ENCODE measurements at places on chromosomes 7 and 10. TPM values are rescaled to one million over a fixed set of nuclear protein-coding genes. Genes with fewer than 3 reads are reported as not detected.
A peak's percentile ranks its signal among the peaks of the same experiment; 100 is the strongest.

DNA sequence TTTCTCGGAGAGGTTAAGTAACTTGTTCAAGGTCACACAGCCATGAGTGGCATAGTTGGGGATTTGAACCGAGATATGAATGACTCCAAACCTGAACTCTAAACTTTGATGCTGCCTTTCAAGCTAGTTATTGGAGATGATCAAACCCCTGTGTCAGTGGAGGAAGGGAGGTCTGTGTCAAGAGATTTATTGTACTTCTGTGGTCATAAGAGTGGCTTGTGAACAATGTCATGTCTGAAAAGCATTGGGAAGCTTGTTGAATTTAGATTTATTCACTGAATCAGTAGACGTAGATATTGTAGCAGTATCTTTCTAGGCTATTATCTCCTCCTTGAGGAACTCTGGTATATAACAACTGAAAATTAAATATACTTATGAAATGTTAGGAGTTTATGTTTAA is 27.3 kb downstream of the SNX10 start:
- H3K4me1 ChIP-seq = no peaks in the 10 kb centered on the region
- no peak overlapping the region for H3K27ac ChIP-seq
- H3K4me3 ChIP-seq = no peak overlapping the region
- DNase-seq = no peak
- H3K36me3 ChIP-seq = peaks cover 4% of the 10 kb centered on the region
- H3K27me3 ChIP-seq = no peaks in the 10 kb centered on the region

GRCh38 chr10:110758898-110759297 is 112.8 kb upstream of the PDCD4 start:
- no peak for DNase-seq
- H3K36me3 ChIP-seq = no peaks in the 10 kb centered on the region
- H3K4me3 ChIP-seq = no peak overlapping the region
- H3K4me1 ChIP-seq = peaks cover 9% of the 10 kb centered on the region
- H3K27me3 ChIP-seq = peaks cover 2% of the 10 kb centered on the region
- no peak overlapping the region for H3K27ac ChIP-seq

PALS2 gene
- 22.9 TPM for total RNA-seq

GRCh38 chr7:51455948-51456347 is 139.3 kb upstream of the COBL start:
- no peak overlapping the region for H3K4me3 ChIP-seq
- no peak overlapping the region for H3K27ac ChIP-seq
- DNase-seq = no peak
- H3K36me3 ChIP-seq = no peaks in the 10 kb centered on the region

GRCh38 chr10:3898821-3899220 is 113.8 kb upstream of the KLF6 start:
- DNase-seq = no peak
- H3K27ac ChIP-seq = no peak overlapping the region
- no peaks in the 10 kb centered on the region for H3K27me3 ChIP-seq
- H3K4me3 ChIP-seq = no peak overlapping the region
- peaks cover 60% of the 10 kb centered on the region for H3K4me1 ChIP-seq

BTAF1 gene
- 49.9 TPM for total RNA-seq

- no peak overlapping the region for H3K27ac ChIP-seq
- no peak for DNase-seq
- H3K4me3 ChIP-seq = no peak overlapping the region
- no peaks in the 10 kb centered on the region for H3K36me3 ChIP-seq
Measured at GRCh38 chr7:42495256-42495655, 258.2 kb upstream of the GLI3 start.

DNA sequence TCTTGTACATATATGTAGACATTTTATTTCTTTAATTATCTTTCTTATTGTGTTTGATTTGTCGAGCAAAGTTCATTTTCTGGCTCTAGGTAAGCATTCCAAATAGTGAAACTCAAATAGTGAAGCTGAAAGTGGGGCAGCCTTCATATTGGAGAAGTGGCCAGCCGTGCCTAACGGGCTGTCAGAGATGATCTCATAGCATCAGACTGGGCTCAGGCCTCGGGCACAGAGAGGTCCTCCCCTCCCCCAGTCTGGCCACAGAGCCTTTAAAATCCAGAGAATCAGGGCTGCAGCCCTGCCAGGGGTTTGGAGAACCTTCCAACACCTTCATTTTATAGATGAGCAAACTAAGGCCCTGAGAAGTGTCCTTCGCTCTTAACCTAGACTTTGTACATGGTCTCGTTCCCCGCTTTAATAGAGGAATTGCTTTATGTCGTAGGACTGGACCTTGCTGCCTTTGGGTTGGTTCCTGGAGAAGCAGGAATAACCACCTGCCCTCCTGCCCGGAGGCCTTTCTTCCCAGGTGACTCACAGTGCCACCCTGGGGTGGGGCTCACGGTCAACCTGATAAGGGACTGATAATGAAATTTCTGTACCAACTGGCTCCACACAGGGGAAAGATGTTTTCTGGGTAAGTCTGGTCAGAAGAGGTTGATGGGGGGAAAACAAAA is 7.3 kb downstream of the TSPAN15 start:
- DNase-seq = no peak
- H3K36me3 ChIP-seq = no peaks in the 10 kb centered on the region
- no peak overlapping the region for H3K27ac ChIP-seq
- no peak overlapping the region for H3K4me3 ChIP-seq
- H3K27me3 ChIP-seq = no peaks in the 10 kb centered on the region
- H3K4me1 ChIP-seq = peaks cover 9% of the 10 kb centered on the region

VSTM4 gene
- total RNA-seq = 0.10 TPM

DNA sequence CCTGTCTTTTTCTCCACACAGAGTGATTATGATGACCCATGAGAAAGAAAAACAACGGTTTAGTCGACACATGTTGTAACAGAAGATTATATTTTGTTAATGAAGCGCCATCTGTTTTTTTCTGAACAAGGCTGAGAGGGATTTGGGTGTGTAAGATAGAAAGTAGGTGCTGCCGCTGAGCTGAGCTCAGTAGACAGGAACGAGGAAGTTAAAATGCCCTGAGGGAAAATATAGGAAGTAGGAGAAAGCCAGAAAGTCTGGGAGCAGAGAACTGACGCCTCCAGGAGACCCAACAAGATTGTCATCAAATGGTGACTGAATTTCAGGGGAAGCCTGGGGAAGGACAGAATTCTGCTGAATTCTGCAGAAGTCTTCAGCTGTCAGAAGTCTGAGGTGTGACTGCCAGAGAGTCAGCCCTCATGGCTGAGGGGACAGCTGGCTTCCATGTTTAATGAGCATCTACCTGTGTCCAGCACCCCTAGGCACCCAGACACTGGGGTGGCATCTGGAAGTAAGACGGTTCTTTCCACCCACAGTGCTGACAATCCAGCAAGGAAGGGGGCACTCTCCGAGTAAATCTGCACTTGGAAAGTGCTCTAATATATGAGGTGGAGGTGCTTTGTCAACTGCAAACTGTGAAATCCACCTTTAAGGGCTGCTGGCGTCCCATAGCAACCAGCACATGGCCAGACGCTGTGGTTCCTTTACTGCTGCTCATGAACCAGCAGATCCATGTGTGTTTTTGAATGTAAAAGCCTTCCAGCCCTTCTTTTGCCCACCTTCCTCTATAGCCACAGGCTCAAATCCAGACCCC is 12.5 kb upstream of the TSPAN15 start:
- DNase-seq = no peak
- peaks cover 4% of the 10 kb centered on the region for H3K27me3 ChIP-seq
- H3K36me3 ChIP-seq = no peaks in the 10 kb centered on the region
- no peak overlapping the region for H3K27ac ChIP-seq

GRCh38 chr10:48377751-48378530 is 71.5 kb downstream of the MAPK8 start:
- peaks cover 15% of the 10 kb centered on the region for H3K36me3 ChIP-seq
- DNase-seq = no peak
- H3K27me3 ChIP-seq = no peaks in the 10 kb centered on the region
- H3K27ac ChIP-seq = no peak overlapping the region
- H3K4me3 ChIP-seq = no peak overlapping the region

GRCh38 chr10:48404646-48405045 is 98.2 kb downstream of the MAPK8 start:
- H3K27me3 ChIP-seq = no peaks in the 10 kb centered on the region
- peaks cover 8% of the 10 kb centered on the region for H3K36me3 ChIP-seq
- no peak overlapping the region for H3K4me3 ChIP-seq
- peaks cover 12% of the 10 kb centered on the region for H3K4me1 ChIP-seq
- no peak overlapping the region for H3K27ac ChIP-seq

PAPOLB gene
- not detected for total RNA-seq

LRRC18 gene
- total RNA-seq = not detected

- no peaks in the 10 kb centered on the region for H3K36me3 ChIP-seq
- H3K27me3 ChIP-seq = no peaks in the 10 kb centered on the region
Measured at GRCh38 chr10:60429084-60429849, 39.6 kb upstream of the ANK3 start.

GRCh38 chr10:57723305-57723704 is 544.4 kb downstream of the IPMK start:
- no peaks in the 10 kb centered on the region for H3K27me3 ChIP-seq
- H3K27ac ChIP-seq = no peak overlapping the region
- H3K4me1 ChIP-seq = no peaks in the 10 kb centered on the region
- no peaks in the 10 kb centered on the region for H3K36me3 ChIP-seq
- no peak overlapping the region for H3K4me3 ChIP-seq
- no peak for DNase-seq

- no peak overlapping the region for H3K4me3 ChIP-seq
- no peaks in the 10 kb centered on the region for H3K27me3 ChIP-seq
- H3K27ac ChIP-seq = no peak overlapping the region
- no peaks in the 10 kb centered on the region for H3K36me3 ChIP-seq
- no peak for DNase-seq
Measured at GRCh38 chr10:19572056-19572455, 244.2 kb upstream of the PLXDC2 start.

GRCh38 chr10:108169846-108170245 is 1005.3 kb upstream of the SORCS1 start:
- no peak overlapping the region for H3K4me3 ChIP-seq
- H3K4me1 ChIP-seq = no peaks in the 10 kb centered on the region
- no peaks in the 10 kb centered on the region for H3K36me3 ChIP-seq
- H3K27me3 ChIP-seq = no peaks in the 10 kb centered on the region

DNA sequence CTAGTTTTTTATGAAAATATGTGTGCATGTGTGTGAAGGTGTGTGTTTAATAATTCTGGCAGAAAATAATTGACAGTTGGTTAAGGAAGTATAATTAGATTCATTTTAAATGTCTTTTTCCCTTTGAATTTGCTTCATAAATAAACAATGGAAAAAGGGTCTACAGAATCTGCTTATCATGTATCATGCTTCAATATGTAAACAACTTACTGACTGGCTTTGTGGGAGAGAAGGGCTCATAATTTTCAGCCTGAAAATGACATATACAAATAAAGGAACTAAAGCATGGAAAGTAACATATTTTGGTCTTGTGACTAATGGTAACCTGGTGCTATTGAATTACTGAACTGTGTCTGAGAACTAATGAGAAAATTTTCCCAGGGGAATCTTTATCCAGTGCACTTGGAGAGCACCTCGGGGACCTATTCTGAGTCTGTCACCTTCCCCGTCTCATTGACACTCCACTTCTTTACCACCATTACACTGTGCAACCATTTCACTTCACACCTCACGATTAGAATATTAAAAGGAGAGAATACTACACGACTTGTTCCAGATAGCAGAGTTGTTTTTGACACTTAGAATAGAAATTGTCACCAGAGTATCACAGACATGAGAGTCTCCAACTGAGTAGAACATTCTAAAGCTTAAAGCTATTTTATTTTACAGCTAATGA is 298.6 kb downstream of the TFEC start:
- no peak overlapping the region for H3K27ac ChIP-seq
- H3K27me3 ChIP-seq = peaks cover 6% of the 10 kb centered on the region
- no peak overlapping the region for H3K4me3 ChIP-seq

CFAP70 gene
- total RNA-seq = 0.33 TPM

DNA sequence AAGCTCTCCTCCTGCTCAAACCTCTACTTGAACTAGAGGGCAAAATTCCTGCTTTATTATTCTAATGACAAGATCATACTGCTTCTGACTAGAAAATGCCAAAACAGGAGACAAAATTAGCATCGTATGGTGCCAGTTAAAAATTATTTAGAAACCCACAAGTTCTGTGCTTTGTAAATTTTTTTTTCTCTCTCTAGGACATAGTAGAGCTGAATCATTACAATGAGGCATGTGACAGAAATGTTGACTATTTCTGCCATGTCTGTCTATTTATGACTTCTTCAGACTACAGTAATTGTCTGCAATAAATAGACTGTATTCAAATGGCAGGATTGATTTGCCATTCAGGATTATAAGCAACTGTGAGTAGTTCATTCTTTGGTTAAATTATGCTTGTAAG is 335.8 kb downstream of the PRPF18 start:
- no peaks in the 10 kb centered on the region for H3K36me3 ChIP-seq
- H3K4me1 ChIP-seq = peaks cover 5% of the 10 kb centered on the region
- peaks cover 1% of the 10 kb centered on the region for H3K27me3 ChIP-seq
- DNase-seq = no peak

H2BK1 gene
- not detected for total RNA-seq

CC2D2B gene
- total RNA-seq = not detected

GRCh38 chr10:112412696-112413095 is 34.0 kb downstream of the ZDHHC6 start:
- H3K27ac ChIP-seq = no peak overlapping the region
- no peaks in the 10 kb centered on the region for H3K27me3 ChIP-seq
- no peak overlapping the region for H3K4me3 ChIP-seq

DNA sequence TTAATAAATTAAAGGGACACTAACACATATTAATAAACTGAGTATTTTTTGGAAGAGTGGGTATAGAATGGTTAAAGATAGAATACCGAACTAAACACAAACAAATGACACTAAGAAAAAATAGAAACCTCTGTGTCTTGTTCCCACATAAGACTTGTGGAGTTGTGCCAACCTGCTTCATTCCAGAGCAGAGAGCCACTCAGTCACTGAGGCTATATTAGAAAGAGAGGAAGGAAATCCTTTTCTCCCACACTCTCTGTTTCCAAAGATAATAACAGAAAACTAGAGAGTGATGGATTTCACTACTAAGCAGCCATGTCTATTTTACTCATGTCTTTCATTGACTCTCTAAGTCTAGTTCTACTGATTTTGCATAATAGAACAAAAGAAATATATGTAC is 26.0 kb downstream of the CTNNA3 start:
- no peaks in the 10 kb centered on the region for H3K27me3 ChIP-seq
- H3K27ac ChIP-seq = no peak overlapping the region
- no peak overlapping the region for H3K4me3 ChIP-seq
- H3K36me3 ChIP-seq = no peaks in the 10 kb centered on the region
- no peaks in the 10 kb centered on the region for H3K4me1 ChIP-seq

C10orf95 gene
- total RNA-seq = 0.48 TPM

DNA sequence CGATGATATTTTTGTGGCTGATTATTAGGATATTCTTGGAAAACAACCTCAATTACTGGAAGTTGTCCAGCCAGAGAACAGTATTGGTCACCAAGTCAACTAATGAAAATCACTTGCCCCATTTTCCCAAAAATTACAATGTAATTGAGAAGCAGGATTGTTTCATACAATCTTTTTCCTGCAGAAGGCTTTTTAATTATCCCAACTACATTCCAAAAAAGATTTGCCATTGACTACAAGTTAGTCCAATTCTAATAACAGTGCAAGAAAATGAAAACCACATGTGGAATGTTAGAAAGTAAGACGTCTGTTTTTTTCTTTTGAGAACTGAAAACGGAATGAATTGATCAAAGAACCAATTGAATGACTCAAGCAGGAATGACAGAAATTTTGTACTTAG is 1195.8 kb downstream of the SORCS1 start:
- no peaks in the 10 kb centered on the region for H3K4me1 ChIP-seq
- no peak for DNase-seq
- no peaks in the 10 kb centered on the region for H3K36me3 ChIP-seq
- no peak overlapping the region for H3K4me3 ChIP-seq
- H3K27me3 ChIP-seq = no peaks in the 10 kb centered on the region

EIF5AL1 gene
- 2.4 TPM for total RNA-seq

GRCh38 chr10:87546210-87546609 is 41.5 kb downstream of the MINPP1 start:
- peak; percentile 28 for DNase-seq
- no peak overlapping the region for H3K4me3 ChIP-seq
- peaks cover 18% of the 10 kb centered on the region for H3K4me1 ChIP-seq
- H3K27ac ChIP-seq = no peak overlapping the region
